Smooth muscle cell of the umbilical artery (primary cell): ENCODE measurements at places on chromosomes 2 and 18. TPM values are rescaled to one million over a fixed set of nuclear protein-coding genes. Genes with fewer than 3 reads are reported as not detected.

Gene APCDD1
- not detected in 2 replicates for total RNA-seq

Gene RTP5
- total RNA-seq, result not detected in 2 replicates

Gene HOXD8
- 5.3 and 7.7 TPM in 2 replicates for total RNA-seq

Gene GLI2
- 14.9 and 19.0 TPM in 2 replicates for total RNA-seq

Gene KCNG3
- total RNA-seq, result 0.05 TPM in 1 of 2 replicates, not detected in the other

Gene CAMKMT
- 8.6 and 10.1 TPM in 2 replicates for total RNA-seq

Gene ALLC
- not detected in 2 replicates for total RNA-seq

Gene KRCC1
- total RNA-seq, result 22.8 and 31.5 TPM in 2 replicates

Gene HES6
- 1.2 and 2.4 TPM in 2 replicates for total RNA-seq

Gene AP1S3
- 8.0 and 12.6 TPM in 2 replicates for total RNA-seq

Gene DLGAP1
- total RNA-seq, result not detected in 2 replicates

Gene ZNF385B
- total RNA-seq, result not detected in 2 replicates

Gene MZT2A
- total RNA-seq, result 43.4 and 66.2 TPM in 2 replicates

Gene APLF
- 6.3 and 7.1 TPM in 2 replicates for total RNA-seq

Gene COL4A3
- total RNA-seq, result under 0.01 TPM in 1 of 2 replicates, not detected in the other

Gene SERPINB4
- 0.09 TPM in 1 of 2 replicates, not detected in the other for total RNA-seq
